NCI-H1417 (cell line): ENCODE measurements at places on chromosomes 16 and 17.

DNA sequence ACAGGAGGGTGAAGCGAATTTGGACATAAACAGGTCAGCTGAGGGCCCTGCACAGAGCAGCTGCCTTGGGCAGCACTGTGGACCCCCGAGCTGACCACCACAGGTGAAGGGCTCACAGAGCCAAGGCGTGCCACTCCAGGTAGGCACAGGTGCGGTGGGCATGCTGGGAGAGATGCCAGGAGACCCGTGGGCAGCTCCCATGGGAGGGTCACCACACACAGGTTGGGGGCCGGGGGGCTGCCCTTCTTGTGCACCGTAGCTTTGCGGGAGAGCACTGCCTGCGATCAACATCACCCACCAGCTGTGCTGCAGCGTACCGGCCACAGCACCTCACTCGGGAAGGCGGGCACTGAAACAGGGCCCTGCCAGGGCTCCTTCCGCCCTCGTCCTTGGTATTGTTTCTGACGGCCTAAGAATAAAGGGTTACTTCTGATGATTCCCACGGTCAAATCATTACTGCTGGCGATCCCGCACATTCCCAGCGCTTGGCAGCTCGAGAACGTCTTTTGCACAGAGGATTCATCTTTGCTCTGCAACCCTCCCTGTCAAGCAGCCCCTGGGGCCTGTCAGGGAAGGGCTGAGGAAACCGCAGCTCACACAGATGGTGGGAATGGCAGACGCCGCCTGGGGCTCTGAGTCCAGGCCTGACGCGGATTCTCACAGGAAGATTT lies 181.7 kb downstream of the BANP start:
- no peak for DNase-seq

- DNase-seq, result peak; percentile 84
Measured at GRCh38 chr17:65495122-65496055, 66.1 kb downstream of the AXIN2 start.

GRCh38 chr17:73430848-73431247 lies 119.0 kb upstream of the CDC42EP4 start:
- peak; percentile 16 for DNase-seq

GRCh38 chr17:32659419-32659842 lies 172.6 kb downstream of the CDK5R1 start:
- DNase-seq, result peak; percentile 61

DNA sequence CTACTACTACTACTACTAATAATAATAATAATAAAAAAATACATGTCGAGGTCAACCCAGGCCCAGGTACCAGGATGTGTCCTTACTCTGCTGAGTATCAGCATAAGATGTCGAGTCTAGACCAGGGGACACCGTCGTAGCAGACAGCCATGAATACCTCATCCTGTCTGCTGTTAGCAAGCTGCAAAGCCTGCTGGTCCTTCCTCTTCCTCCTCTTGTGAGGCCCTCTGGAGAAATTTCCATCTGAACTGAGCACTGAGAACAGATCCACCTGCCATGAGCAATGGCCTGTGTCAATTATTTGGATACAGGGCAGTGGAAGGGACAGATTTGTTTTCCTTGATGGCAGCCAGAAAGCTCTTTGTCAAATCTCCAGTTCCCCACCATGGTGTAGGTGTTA lies 168.5 kb downstream of the XYLT1 start:
- no peak for DNase-seq

GRCh38 chr17:34356194-34356593 lies at the start of gene CCL13:
CCL13 (plus strand) TSS chr17:34356480; CDS start chr17:34356527, 47 bp downstream.
- no peak for DNase-seq

DNA sequence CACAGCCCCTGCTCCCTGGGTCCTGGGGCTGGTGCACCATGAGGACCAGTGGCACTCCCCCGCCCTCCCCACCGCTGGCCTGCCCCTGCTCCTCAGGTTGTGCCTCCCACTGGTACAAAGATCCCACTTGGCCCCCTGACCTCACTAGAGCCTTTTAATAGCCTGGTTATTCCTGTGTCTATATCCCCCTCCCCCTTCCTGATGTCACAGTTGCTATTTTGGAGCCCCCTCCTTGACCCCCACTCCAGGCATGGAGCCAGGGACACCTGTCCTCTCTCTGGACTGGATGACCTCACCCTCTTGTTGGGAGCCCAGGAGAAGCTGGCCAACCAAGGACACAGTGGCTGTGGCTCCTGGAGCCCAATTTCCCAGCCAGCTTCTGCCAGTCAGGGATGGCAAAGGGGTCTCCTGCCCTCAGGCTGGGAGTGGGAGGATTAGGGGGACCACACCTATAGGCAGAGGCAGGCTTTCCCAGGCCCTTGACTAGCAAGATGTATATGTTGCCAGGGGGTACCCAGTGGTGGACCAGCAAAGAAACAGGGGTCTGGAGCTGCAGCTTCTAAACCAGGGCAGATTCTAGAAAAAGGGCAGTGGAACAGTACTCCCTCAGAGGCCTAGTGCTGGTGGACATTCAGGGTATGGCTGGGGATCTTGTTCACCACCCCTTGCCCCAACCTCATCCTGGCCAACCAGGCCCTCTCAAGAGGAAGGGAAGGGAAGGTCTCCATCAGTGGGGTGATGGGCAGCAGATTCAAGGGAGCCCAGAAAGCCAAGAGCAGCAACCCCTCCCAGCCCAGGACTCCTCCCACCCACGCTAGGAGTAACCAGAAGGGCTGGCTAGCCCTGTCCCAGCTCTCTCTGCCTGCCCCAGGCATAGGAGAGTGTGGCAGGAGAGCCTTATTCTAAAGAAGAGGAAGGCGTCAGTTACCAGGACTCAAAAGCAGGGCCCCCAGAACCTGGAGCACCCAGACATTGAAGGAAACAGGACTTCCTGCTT lies 10.9 kb downstream of the HDAC5 start:
- DNase-seq, result peak; percentile 40

DNA sequence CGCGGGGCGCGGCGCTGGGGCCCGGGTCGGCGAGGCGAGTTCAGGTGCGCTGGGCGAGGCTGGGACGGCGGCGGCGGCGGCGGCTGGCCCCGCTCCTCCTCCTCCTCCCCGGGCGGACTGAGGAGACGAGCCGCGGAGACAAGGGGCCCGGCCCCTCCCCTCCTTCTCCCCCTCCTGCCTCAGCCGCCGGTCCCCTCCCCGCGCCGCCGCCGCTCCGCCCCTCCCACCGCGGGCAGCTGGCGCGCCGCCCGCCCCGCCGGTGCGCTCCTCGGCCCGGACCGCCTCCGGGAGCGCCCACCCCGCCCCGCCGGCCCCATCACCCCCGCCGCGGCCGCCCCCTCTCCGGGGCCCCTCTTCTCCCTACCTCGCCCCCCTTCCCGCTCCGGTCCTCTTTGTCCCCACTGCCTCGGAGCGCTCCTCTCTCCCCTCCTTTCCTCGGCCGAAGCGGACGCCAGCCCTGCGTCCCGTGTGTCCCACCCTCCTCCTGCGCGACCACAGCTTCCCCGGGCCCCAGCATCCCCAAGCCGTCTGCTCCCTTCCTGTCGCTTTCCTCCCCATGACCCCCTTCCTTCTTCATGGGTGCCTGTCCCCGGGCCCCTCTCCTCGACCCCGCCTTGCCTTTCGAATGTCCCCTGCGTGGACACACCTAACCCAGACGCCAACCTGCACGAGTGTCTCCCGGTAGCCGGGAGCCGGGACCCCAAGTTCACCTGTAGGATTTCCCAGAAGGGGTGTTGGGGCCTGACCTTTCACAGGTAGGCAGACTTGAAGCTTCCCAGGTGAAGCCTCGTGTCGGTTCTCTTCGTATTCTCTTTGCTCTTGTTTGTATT lies at the start of gene TOX3:
Gene TOX3, minus strand, starts transcription at position 140 of the 830 bp plus-strand sequence. CDS start 420 bp downstream, outside the sequence.
- DNase-seq, result peak; percentile 78

DNA sequence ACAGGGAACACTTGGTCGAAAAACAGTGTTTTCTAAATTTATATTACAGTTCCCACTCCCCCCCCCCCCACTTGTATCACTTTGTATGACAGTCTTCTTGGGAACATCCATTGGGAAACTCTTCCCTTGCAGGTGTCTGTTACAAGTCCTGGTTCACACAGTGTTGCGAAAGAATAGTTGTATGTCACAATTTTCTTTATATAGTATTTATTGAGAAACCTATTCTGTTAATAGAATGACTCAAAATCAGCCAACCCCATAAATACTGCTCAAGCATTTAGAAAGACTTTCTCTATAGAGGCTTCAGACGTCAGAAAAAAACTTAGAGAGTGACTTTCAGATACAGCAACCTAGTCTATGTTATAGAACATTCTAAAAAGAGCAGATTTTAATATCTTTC lies 414.4 kb downstream of the WWOX start:
- DNase-seq, result no peak
